Activated T-helper 2 cell treated with anti-CD3 and anti-CD28 coated beads, Interferon-gamma antibody, Interleukin-2, Interleukin-4, amounts not matched to agents 10 μg/mL and 5 μg/mL and 100 μg/mL, durations not matched to agents 14 hours and 24 hours and 36 hours (primary cell): ENCODE measurements at places on chromosomes 1 and 21. TPM values are rescaled to one million over a fixed set of nuclear protein-coding genes. Genes with fewer than 3 reads are reported as not detected.

GRCh38 chr21:25995278-25995677 is 175.3 kb downstream of the APP start:
- H3K36me3 ChIP-seq: no peaks in the 10 kb centered on the region
- H3K27ac ChIP-seq: no peak overlapping the region
- H3K4me1 ChIP-seq: peaks cover 8% of the 10 kb centered on the region

- H3K4me1 ChIP-seq: peaks cover 21% of the 10 kb centered on the region
- no peak for DNase-seq
- H3K27ac ChIP-seq: peak overlapping the region; percentile 17
These were observed 38.8 kb downstream of the ERI3 start for GRCh38 chr1:44316231-44316759.

- no peak for DNase-seq
- no peak overlapping the region for H3K4me3 ChIP-seq
- H3K4me1 ChIP-seq: peaks cover 18% of the 10 kb centered on the region
- H3K27me3 ChIP-seq: peaks cover 64% of the 10 kb centered on the region
- no peaks in the 10 kb centered on the region for H3K36me3 ChIP-seq
These were observed 64.4 kb upstream of the LAPTM5 start for GRCh38 chr1:30822006-30822405.

RHD gene
- total RNA-seq: not detected in 2 replicates

CHODL gene
- not detected in 2 replicates for total RNA-seq
